ENCODE measurements at places on chromosomes 3 and 15. TPM values are rescaled to one million over a fixed set of nuclear protein-coding genes. Genes with fewer than 3 reads are reported as not detected.

DNA sequence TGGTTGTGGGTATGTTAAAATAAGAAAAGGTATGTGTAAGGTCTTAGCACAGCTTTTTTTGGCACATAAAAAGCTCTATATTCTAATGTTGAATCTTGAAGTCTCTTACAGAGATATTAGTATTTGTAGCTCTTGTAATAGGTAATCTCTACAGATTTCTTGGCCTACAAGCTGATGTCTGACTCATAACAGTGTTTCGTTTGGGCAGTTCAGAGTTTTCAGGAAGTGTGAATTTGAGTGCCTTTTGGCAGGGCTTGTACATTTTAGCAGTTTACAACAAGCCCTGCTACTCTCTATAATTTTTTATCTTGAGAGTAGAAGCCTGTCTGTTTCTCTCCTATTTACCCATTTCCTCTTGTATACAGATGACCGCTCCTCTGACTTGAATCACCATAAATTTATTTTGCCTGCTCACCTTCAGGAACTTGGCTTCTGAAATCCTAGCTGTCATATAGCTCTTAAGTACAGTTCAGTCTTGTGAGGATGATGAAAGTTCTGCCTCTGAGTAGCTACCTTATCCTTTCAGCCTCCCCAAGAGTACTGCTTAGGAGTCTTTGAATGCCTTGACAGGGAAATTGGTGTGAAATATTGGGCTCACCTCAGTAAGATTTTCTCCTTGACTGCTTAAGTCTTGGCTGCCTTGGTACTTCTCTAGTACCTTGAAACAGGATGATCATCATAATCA, 419.9 kb upstream of the RARB start:
- H3K27me3 ChIP-seq: no peaks in the 10 kb centered on the region
- H3K4me1 ChIP-seq: no peaks in the 10 kb centered on the region
- H3K36me3 ChIP-seq: no peaks in the 10 kb centered on the region
- DNase-seq: no peak

GRCh38 chr15:99732751-99733267, 428 bp downstream of the LYSMD4 start:
- H3K36me3 ChIP-seq: peaks cover 2% of the 10 kb centered on the region
- peak overlapping the region; percentile 43 for H3K27ac ChIP-seq
- DNase-seq: no peak
- peaks cover 16% of the 10 kb centered on the region for H3K4me1 ChIP-seq
- H3K27me3 ChIP-seq: no peaks in the 10 kb centered on the region
- peak overlapping the region; percentile 90 for H3K4me3 ChIP-seq

- no peak overlapping the region for H3K27ac ChIP-seq
- H3K4me3 ChIP-seq: no peak overlapping the region
- DNase-seq: no peak
- no peaks in the 10 kb centered on the region for H3K27me3 ChIP-seq
- no peaks in the 10 kb centered on the region for H3K4me1 ChIP-seq
These were observed 640.6 kb upstream of the DPPA4 start for GRCh38 chr3:109977897-109978296.

DNA sequence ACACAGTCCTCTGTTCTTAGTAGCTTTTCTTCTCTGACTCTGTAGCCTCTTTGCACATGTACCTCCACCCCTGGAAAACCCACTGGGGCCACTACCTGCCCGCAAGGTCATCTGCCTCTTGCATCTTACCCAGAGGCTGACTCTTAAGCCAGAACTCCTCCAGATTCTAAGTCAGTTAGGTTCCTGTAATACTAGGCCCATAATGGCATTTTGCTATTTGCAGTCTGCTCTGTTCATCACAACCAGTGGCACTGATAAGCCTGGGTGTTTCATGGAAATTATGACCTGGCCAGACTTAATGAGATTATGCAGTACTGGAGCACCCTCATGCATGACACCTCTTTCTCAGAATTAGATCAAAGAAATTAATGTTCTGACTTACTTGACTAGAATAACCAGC, 31.7 kb upstream of the ATG7 start:
- H3K27me3 ChIP-seq: peaks cover 54% of the 10 kb centered on the region
- DNase-seq: no peak
- H3K27ac ChIP-seq: no peak overlapping the region
- H3K36me3 ChIP-seq: no peaks in the 10 kb centered on the region
- H3K4me1 ChIP-seq: no peaks in the 10 kb centered on the region

DNA sequence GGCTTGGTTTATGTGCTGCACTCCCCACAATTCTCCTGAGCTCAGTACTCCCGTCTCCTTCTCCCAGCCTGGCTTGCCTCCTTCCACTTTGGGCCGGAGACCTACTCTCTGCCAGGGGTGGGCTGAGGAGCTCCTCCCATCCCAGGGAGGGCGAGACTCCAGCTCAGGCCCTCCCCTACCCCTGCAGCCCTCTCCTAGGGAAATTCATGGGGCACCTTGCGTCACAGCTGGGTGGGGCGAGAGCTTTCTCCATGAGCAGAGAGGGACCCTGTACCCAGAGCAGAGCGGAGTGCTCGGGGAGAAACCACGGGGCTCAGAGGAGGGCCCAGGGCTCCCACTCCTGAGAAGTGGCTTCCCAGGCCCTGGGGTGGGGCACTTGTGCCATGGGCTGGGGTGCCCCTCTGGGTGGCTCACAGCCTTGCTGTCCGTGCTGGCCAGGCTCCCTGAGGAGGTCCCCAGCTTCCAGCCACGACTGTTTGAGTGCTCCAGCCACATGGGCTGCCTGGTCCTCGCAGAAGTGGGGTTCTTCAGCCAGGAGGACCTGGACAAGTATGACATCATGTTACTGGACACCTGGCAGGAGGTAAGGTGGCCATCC, 13.3 kb downstream of the VILL start:
- no peak overlapping the region for H3K27ac ChIP-seq
- no peak for DNase-seq
- no peaks in the 10 kb centered on the region for H3K36me3 ChIP-seq

GRCh38 chr3:42714171-42714852, 11.7 kb upstream of the HHATL start:
- H3K27me3 ChIP-seq: no peaks in the 10 kb centered on the region
- H3K4me3 ChIP-seq: no peak overlapping the region
- DNase-seq: no peak
- H3K4me1 ChIP-seq: no peaks in the 10 kb centered on the region
- H3K36me3 ChIP-seq: no peaks in the 10 kb centered on the region
- H3K27ac ChIP-seq: no peak overlapping the region

The GP9 gene
- not detected for total RNA-seq

The GHRL gene
- total RNA-seq: 0.35 TPM

The GABRR3 gene
- not detected for total RNA-seq

The PIGBOS1 gene
- total RNA-seq: 12.5 TPM

The TGFBR2 gene
- total RNA-seq: 8.5 TPM

All from neural crest cell (in vitro differentiated cells).